ENCODE measurements at places on chromosomes 1 and 21.

DNA sequence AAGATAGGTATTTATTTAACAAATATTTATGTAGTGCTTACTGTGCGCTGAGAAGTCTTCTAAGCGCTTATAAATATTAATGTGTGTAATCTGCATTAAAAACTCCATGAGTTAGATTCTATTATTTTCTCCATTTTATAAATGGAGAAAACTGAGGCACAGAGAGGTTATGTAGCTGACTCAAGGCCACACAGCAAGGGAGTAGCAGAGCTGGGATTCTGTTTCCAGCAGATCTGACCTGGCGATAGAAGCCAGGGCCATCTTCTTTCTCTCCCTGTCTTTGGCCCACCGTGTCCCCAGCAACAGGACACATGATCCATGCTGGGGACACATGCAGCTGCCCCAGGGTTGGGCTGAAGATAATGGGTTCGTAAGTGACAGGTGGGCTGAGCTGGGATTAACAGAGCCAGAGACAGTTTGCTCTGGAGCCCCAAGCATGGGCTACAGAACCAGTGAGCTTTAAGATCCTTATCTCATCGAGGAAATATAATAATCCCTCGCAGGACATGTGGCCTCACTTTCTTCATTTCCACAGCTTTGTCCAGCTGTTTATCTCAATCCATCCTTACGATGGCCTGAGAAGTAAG is 30.3 kb downstream of the IGSF21 start:
- ATAC-seq = no peak

- ATAC-seq = no peak
These were observed 3.4 kb downstream of the PPP2R5A start for GRCh38 chr1:212288615-212289014.

DNA sequence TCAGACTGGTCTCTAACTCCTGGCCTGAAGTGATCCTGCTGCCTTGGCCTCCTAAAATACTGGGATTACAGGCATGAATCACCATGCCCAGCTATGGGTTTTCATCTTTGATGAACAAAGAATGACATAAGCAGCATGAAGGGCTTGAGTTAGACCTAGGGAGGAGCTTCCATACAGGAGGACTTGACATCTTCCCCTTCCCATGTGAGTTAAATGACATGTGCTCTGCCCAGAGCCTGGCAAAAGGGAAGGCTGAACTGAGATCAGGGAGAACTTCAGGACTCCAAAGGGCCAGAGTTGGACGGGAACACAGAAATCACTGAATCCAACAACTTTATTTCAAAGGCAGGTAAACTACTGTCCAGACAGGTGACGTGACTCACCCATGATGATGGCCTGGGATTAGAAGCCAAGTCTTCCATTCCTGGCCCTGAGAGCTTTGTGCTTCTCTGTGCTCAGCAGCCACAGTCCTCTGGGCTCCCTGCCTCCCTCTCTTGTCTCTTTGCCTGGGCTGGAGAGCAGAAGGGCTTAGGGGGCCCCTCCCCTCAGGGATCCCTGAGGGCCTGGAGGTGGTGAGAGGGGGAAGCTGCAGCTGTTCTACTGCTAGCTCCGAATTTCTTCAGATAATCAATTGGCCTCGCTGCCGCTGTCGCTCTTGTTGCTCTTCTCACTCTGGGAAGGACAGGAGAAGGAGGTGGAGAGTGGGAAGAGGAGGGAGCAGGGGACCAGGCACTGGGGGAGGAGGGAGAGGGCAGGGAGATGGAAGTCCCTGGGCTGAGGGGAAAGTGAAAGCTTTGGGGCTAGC is 7.6 kb downstream of the NHLH1 start:
- ATAC-seq = no peak

GRCh38 chr1:109630081-109630897 is 10.7 kb downstream of the AMPD2 start:
- no peak for ATAC-seq

DNA sequence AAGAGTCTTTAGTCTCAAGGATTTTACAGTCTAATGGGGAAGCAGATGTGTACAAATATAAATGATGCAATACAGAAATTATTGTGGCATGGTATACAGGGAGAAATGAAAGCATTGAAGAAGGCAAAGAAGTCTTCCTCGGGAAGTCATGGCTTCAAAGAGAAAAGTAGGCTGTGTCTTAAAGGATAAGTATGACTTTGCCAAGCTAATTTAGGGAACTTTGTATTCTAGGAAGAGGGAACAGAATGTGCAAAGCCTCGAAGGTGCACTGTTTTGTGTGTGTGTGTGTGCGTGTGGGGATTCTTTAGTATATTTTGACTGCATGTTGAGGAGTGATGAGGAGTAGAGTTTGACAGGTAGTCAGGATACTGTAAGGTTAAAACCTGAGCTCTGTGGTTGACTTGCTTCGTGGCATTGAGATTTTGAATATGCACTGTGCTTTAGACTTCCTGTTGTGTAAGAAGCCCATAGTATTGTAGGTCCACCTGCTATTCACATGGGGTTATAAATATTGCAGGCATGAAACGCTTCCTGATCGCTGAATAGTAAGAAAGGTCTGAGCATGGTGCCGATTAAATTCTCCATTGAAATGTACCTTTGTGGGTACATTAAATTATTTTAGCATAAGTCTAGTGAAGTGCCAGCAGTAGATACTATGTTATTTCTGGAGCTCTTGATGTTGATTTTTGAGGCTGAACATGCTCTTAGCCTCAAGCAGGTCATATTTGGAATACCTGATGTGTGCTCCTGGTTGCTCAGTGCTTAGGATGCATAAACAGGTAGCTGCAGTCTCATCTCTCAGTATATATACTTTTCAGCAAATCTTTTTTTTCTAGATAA is 8.0 kb downstream of the SMAP2 start:
- ATAC-seq = peak; percentile 12

DNA sequence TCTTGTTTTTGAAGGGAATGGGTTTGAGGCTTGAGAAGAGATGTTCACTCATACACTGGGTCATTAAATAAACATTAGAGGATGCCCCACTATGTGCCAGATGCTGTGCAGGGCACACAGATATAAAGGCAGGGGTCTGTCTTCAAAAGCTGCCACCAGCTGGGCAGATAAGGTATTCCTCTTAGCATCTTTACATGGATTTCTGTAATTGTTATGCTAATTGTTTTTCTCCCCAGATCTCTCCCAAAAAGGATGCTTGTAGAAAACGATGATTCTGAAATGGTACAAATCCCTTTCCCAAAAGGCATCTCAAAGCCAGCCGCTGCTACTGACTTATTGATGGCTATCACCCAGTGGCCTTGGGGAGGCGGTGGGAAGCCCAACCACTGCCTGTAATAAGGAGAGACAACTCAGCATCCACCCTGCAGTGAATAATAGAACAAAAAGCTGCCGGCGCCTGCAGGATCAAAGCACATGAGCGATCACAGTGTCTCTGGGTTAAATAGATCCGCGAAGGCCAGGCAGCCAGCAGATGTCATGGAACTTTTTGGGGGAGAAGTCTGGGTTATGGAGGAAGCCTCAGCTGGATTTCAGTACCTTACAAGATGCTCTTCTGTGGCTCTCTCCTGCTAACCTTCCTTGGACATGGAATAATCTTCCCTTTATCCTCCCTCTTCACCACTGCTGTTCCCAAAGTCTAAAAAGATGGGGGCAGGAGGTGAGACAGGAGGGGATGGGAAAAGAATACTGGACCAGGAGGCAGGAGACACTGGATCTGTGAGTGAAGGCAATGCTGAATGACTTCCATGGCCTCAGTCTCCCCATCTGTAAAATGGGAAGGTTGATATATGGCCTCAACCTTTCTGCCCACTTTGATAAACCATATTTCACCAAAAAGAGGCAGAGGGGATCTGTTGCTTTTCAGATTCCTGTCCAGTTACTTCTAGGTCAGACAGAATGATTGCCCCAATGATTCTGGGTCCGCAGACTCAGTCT is 54.8 kb upstream of the CD34 start:
- ATAC-seq = no peak

DNA sequence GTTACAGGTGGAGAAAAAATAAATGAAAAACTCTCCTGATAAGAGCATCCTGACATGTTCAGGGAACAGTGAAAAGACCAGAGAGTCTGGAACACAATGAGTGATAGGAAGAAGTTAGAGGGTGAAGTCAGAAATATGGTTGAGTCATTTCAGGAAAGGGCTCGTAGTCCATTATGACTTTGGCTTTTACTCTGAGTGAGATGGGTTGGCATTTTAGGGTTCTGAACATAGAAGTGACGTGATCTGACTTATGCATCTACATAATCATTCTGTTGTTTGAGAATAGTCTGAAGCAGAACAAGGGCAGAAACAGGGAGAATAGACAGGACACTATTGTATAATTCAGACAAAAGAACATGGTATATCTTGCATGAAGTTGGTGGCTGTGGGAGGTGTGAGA is 5.8 kb downstream of the HMCN1 start:
- ATAC-seq = peak; percentile 77

GRCh38 chr1:101316799-101317198 is 80.0 kb downstream of the S1PR1 start:
- no peak for ATAC-seq

DNA sequence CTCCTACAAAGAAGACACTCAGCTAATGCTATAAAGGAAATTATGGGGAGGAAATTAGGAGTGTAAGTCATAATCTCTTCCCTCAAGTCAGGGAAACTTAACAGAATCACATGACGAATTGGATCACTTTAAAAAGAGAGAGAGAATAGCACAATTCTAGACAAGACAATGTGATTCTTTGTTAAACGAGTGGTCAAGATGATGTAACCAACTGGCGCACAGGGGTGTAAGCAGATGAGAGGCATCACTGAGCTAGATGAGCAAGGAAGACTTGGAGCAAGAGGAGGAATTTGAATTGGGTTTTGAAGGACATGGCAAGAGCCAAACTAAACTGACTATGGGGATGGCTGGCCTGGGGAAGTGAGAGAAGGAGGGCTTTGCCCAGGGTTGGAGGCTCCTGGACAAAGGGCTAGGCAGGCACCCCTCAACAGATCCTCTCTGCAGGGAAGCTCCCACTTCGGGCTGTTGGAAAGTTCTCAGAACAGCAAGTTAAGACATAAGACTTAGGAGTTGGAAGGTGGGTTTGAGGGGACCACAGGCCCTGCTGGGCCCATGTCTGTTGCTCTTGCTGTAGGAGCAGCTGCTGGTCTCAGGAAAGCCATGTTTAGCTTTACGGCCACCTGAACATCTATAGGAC is 123.9 kb upstream of the GRIK3 start:
- no peak for ATAC-seq

GRCh38 chr1:226706684-226707083 is 32.4 kb downstream of the ITPKB start:
- ATAC-seq = no peak

DNA sequence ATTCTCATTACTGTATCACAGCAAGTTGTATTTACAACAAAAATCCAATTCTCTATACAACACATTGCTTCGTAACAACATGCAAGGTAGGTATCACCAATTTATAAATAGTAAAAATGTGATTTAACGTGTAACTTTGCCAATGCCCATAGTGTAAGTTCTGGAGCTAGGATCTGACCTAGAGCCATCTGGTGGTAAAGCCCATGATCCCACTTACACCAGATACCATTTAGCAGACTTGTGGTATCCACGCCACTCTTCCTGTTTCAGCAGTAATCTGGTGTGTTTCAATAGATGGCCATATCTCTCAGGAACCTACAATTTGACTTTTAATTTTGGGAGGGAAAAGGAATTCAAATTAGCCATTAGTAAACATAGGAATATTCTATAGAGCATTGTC is 10.2 kb downstream of the SETSIP start:
- ATAC-seq = no peak

GRCh38 chr1:15989776-15990175 is 13.9 kb upstream of the ZBTB17 start:
- no peak for ATAC-seq

GRCh38 chr1:172851077-172851476 is 192.2 kb downstream of the FASLG start:
- ATAC-seq = no peak

DNA sequence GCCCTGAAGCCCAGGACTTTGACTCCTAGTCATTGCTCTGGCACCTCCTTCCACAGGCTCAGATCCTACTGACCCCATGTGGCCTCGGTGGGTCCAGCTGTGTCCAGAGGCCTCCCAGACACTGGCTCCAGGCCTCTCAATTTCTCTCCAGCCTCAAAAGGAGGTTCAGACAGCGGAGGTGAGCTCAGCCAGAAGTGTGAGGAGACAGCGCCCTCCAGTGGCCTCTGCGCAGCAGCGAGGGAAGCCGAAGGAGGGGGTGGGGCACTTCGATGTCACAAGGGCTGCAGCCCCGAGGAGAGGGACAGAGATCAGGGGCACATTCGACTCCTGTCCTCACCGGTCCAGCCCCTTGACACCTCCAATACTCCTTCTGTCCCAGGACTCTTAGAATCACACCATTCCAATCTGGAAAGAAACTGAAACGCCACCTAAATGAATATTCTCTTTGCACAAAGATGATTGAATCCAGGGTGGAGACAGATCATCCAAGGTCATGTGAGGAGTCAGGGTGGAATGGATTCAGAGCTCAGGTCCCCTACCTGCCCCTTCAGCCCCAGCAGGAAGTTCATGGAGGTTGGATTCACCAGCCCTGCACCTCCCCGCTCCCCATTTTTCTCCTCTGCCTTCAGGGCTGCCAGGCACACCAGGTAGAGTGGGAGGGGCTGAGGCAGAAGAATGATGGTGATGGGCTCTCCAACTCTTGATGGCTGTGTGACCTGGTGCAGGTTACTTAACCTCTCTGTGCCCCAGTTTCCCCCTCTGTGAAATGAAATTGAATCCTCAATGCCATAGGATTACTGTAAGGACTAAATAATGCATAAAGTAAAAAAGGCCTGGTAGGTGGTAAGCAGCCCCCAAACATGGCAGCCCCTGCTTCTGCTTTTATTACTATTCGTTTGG is 34.8 kb upstream of the ZBTB40 start:
- ATAC-seq = peak; percentile 87

- ATAC-seq = no peak
These were observed 612.5 kb downstream of the MATN1 start for GRCh38 chr1:30110846-30111245.

GRCh38 chr1:92051948-92052347 is 22.2 kb downstream of the EPHX4 start:
- ATAC-seq = no peak

DNA sequence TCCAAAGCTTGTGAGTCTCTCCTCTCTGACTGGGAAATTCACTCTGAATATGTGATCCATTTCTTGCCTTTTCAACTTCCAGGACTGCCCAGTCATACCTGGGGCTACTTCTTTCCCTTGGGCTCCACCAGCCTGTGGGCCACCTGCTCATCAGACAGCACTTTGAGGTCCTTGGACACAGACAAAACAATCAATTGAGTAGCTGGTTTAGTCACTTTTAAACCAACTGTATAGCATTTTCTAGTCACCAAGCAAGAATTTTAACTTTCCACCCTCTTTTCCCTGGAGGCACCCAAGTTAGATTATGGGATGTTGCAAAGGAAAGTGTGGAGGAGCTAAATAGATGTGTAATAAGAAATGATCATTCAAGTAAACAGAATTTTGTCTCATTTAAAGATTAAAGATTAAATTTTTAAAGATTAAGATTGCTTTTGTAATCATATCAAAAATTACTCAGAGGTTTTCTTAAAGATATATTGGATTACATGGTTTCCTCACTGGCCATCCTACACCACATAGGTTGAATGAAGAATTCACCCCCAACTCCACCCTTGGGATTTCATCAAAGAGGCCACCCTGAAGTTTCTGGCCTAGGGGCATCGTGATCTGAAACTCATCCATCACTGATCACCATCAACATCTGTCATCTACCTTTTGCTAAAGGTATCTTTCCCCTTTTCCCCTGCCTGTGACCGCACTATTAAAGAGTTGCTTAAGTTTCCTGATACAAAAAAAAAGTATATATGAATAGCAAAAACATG is 219.2 kb upstream of the NR5A2 start:
- ATAC-seq = no peak

- no peak for ATAC-seq
These were observed 156.5 kb downstream of the PCNX2 start for GRCh38 chr1:233138788-233139585.
